Stimulated activated CD4-positive, alpha-beta T cell treated with anti-CD3 and anti-CD28 coated beads, Interleukin-12 subunit alpha, Interleukin-12 subunit beta, amount 100 ng/mL, for 24 hours (primary cell): ENCODE measurements at places on chromosomes 2 and 18.

GRCh38 chr2:72847534-72848315 is 21.9 kb upstream of the EXOC6B start:
- no peak for DNase-seq

DNA sequence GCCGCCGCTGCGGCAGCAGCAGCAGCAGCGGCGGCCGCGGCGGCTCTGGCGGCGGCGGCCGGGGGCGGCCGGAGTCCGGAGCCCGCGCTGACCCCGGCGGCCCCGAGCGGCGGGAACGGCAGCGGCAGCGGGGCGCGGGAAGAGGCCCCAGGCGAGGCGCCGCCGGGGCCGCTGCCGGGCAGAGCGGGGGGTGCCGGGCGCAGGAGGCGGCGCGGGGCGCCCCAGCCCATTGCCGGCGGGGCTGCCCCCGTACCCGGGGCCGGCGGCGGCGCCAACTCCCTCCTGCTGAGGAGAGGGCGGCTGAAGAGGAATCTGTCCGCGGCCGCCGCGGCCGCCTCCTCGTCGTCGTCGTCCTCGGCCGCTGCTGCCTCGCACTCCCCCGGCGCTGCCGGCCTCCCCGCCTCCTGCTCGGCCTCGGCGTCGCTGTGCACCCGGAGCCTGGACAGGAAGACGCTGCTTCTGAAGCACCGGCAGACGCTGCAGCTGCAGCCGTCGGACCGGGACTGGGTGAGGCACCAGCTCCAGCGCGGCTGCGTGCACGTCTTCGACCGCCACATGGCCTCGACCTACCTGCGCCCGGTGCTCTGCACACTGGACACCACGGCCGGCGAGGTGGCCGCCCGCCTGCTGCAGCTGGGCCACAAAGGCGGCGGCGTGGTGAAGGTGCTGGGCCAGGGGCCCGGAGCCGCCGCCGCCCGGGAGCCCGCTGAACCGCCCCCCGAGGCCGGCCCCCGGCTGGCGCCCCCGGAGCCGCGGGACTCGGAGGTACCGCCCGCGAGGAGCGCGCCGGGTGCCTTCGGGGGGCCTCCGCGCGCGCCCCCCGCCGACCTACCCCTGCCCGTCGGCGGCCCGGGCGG is 646 bp downstream of the PHLPP1 start:
- DNase-seq, result no peak

- no peak for DNase-seq
Measured at GRCh38 chr2:230902180-230902899, 22.7 kb downstream of the GPR55 start.

GRCh38 chr2:74815941-74816340 is 18.0 kb upstream of the HK2 start:
- no peak for DNase-seq

DNA sequence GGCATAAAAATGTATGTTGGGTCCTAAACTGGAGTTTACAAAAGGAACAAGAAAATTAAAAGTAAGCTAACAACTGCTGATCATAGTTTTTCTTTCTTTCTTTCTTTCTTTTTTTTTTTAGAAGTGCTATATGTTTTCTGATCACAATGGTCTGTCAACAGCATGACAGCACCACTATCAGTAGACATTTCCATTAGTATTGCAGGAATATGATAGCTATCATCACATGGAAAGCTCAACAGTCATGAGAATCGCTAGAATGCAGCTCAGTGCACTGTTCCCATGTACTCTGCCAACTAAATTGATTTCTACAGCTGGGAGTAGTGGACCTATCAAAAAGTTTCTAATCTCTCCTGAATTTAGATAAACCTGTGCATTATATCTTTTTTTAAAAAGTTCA is 950.3 kb upstream of the ACVR2A start:
- no peak for DNase-seq

DNA sequence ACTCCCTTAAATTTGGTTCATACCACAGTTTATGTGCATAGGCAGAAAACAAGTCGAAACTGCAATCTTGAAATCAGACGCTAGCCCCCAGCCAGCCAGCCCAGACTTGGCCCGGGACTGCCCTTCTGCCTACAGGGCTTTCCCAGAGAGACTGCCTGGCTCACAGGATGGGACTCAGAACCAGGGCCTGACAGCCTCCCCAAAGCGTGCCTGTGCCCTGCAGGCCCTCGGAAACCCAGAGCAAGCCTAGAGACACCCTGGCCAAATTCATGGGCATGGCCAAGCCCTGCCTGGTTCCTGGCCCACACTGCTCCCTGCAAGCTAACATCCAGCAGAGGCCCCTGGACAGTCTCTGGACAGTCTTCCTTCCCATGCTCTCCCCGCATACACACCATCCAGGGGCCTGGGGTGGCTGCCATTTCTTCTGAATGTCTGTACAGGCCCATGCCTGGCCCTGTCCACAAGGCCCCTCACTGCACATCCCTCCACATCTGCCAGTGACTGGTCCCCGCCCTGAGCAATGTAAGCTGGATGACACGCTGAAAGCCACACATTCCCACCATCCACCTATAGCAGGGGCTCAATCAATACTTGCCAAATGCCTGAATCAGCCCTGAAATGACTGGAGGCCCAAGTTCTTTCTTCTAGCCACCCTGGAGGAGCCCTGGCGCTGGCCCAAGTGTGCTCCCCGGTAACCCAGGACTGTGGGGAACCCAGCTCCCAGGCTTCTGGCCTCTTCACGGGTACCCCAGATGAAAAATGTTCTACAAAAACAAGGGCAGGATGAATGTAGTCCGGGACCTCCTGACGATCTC is 73.1 kb downstream of the HDAC4 start:
- DNase-seq, result no peak

DNA sequence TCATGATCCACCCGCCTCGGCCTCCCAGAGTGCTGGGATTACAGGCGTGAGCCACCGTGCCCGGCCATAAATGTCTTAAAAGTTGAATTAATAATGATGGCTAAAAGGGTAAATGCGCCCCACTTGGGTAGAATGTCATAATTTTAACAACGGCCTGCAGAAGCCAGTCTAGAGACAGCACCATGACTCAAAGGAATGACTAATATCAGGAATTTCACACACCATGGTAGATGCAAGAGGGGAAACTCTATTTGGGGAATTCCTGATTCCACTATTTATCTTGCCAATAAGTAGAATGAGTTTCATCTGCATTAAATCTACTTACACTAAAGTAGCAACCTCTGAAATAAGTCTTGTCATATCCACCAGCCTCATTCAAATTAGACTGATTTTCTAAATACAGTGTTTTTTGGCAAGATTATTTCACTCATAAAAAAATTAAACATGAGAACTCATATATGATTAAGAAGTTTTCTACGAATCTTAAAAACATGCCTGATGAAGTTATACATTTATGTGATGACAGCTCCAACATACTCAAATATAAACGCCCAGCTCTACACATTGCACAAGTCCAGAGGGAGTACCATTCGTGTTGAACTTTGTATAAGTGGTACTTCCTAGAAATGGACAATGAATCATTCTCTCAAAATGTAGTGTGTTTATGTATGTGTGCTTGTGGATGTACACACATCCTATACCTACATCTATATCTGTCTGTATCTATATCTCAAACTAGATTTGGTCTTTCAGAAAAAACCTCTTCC is 309.7 kb downstream of the IRS1 start:
- no peak for DNase-seq

GRCh38 chr18:76839086-76839794 is 16.9 kb downstream of the ZNF236 start:
- no peak for DNase-seq

- no peak for DNase-seq
Measured at GRCh38 chr18:55316486-55317184, 271.4 kb downstream of the TCF4 start.

GRCh38 chr18:63284827-63285733 is 34.5 kb downstream of the BCL2 start:
- DNase-seq, result no peak

DNA sequence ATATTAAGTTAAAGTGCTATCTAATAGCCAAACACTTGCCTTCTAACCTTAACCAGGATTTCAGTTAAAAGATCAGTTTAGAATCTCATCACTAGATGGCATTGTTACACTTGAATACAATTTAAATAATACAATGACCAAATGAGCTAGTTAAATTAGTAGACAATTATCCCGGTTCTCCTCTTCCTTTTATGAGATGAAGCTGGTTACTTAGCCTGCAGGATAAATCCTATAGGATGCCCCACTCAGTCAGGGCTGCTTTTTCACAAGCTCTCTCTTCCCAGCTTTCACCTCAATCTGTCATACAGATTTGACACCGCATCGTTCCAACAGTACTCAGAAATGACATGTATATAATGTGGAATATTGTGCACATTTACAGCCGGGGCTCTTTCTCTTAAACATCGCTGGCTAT is 678.8 kb downstream of the KCNJ3 start:
- no peak for DNase-seq

DNA sequence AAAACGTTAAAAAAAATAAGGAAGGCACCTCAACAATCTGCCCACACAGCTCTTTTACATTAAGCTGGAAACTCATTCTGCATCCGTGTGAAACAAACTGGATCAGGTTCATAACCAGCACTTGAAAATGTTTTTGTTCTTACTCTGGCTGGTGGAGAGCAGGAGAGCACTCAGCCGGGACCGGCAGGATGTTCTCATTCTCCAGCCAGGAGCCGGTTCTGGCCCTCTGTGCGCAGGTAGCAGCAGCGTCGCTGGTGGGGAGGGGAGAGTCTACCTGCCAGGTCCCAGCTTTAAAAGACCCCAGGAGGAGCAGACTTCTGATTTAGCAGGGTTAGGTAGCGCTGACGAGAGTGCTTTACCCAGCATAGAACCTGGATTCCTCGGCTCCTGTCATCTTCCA is 834.9 kb upstream of the SALL3 start:
- no peak for DNase-seq

GRCh38 chr2:159637988-159638501 is 21.7 kb upstream of the BAZ2B start:
- no peak for DNase-seq

DNA sequence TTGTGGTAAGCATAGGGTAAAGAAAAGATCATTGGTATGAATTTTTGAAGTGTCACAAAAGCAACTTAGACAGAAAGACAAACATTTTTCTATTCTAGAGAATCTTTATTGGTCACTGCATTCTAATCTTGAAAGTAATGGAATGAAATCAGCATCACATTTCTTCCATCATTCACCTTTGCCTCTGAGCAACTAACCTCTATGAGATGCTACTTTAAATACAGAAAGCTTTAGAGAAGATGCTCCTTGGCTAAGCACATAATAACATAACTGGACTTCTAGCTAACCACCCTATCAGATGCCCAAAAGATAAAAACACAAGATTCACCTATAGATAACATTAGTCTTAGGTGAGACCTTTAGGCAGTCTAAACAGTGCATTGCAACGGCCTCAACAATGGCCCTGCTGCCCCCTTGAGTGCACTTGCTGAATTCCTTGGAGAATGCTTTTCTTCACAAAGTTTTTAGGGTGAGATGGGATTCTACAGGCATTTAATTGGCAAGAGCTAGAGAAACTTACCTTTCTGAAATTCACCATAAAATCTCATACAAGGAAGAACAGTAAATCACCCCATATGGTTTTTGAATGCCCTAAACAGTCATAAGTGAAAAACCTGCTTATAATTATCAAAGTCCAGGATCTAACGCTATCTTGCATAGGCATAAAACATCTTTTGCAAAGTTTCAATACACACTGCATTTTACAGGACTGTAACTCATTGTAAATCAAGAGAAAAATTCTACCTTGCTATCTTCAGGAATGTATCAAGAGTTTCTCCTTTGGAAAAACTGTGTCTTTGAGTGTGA is 791.3 kb upstream of the CHAC2 start:
- no peak for DNase-seq

DNA sequence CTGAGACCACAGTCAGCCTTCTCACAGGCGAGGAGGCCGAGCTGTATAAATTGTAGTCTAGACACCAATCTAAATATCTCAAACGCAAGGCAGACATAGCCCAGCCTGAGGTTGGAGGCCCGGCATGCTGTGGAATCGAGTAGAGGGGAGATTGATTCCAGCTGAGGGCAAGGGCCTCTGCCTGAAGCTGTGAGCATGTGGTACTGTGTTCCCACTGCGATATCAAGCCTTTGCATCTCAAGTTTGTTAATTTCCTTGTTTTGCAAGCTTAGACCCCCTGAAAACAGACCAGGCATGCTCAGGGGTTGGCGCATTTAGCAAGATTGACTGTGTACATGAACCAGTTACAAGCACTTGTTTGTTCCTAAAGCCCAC is 65.1 kb upstream of the FOSL2 start:
- no peak for DNase-seq
